SK-MEL-5 (cell line): ENCODE measurements at places on chromosomes 12 and 14.

- no peak for DNase-seq
Observed at GRCh38 chr12:5777451-5777850, 167.6 kb downstream of the ANO2 start.

DNA sequence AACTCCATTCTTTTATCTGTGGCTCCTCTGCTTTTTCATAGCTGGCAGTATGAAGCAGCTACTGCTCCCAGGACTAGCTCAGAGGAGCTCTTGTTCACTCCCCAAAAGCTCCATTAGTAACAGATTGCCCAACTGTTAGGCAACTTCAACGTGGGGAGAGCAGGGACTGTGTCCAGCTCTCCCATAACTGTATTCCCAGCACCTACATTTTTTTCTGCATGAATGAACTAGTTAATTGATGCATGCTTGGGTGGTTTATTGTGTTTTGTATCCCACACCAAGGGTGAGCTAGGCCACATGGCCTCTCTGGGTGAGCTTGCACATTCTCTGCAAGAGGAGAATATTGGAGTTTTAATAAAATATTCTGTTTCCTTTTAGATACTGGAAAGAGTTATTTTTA lies 15.2 kb downstream of the STON2 start:
- DNase-seq = peak; percentile 19

DNA sequence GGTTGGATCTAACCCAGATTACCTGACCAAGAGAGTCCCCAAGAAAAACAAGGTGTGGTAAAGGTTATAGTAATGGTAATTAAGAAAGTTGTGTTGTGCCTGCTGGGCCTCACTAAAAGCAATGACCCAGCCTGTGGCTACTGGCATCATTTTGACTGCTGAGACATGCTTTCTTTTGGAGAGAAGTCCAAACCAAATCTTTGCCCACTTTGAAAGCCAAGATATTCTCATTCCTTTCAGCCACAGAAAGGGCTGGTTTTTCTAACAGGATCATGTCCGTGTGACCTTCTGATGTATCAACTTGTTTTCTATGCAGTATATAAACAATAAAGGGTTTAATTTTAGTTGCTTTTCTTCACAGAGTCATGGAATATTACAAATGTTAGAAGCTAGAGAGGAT lies 388.6 kb downstream of the RAD51B start:
- no peak for DNase-seq

- no peak for DNase-seq
Observed at GRCh38 chr14:68741839-68742470, 50.9 kb downstream of the ZFP36L1 start.

DNA sequence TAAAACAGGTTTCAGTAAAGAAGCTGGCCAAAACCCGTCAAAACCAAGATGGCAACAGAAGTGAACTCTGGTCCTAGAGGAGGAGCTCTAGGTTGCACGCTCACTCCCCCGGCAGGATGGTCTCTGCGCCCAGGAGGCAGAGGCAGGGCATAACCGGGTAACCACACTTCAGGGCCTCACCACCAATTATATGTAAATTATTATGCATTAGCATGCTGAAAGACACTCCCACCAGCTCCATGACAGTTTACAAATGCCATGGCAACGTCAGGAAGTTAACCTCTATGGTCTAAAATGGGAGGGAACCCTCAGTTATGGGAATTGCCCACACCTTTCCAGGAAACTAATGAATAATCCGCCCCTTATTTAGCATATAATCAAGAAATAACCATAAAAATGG lies 20.1 kb upstream of the SLC6A12 start:
- no peak for DNase-seq

DNA sequence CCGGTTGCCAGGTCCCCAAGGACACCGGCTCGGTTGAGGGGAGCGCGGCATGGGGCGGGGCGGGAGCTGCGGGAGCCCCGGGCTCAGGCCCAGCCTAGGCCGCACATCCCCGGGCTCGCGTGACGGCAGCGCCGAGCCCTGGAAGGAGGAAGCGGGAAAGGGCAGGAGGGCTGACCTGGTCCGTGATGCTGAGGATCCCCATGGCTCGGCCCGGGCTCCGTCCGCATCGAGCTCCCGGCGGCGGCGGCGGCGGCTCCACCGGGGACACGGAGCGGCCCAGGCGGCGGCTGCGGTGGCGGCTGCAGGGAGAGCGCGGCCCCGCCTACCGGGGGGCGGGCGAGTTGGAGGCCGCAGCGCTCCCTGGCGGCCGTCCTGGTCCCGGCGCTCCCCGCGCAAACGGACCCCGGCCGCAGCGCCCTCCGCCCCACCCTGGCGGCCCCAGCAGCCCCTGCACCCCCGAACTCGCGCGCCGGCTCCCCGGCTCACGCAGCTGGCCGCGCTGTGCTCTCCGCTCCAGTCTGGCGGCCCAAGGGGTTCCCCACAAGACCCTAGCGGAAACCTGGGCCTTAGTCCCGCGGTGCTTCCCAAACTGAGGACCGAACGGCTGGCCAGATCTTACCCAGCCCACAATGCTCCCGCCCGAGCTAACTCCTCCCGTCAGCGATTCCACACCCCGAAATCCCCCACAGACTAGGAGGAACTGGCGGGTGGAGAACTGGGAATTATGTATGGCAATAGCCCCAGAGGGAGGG lies at the start of gene ANKRD52:
TSS of gene ANKRD52 (minus strand) at position 317 of the 752 bp plus-strand sequence. CDS start at position 202, 115 bp downstream.
- peak; percentile 66 for DNase-seq

DNA sequence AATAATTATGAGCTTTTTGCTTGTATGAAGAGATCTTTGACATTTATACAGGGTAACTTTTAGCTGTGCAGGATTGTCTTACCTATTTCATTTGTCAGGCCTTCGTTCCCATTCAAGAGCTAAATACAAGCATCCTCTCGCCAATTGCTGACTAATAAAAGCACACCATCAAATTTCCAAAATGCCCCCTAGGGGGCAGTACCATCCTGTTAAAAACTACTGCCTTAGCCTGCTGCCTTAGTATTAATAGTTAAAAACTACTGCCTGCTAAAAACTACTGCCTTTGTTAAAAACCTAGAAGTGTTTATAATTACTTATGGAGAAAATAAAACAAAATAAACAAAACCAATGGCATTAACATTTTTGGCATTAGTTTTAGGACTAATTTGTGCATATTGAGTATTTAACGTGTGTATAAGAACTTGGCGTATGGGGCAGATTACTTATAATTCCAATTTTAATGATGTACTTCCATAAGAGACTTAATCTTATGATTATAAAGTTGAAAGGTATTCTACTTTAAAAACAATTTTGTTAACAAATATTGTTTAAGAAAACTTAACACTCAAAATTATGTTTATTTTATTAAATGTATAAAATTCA lies 3.0 kb upstream of the IFI27L2 start:
- DNase-seq = peak; percentile 86

GRCh38 chr12:27133022-27133590 lies 50.7 kb upstream of the C12orf71 start:
- DNase-seq = no peak

DNA sequence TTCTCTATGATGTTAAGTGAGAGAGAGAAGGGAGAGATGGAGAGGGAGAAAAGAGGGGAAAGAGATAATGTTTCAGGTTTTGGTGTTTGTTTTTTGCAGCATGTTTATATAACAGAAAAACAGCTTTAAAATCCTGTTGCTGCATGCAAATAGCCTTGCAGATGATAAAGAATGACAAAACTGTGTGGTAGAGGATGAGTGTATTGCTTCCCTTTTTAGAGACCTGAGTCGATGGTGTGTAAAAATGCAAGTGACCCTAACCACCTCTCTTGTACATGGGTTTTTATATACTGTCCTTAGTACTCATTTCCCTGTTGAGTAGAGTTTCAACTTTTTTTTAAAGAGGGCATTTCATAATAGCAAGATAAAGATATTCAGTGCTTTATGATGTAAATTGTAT lies 249.1 kb downstream of the AKAP6 start:
- DNase-seq = no peak

- no peak for DNase-seq
Observed at GRCh38 chr14:34212172-34212929, 249.7 kb downstream of the SPTSSA start.

- DNase-seq = peak; percentile 89
Observed at GRCh38 chr12:26239122-26239851, 43.9 kb downstream of the SSPN start.

DNA sequence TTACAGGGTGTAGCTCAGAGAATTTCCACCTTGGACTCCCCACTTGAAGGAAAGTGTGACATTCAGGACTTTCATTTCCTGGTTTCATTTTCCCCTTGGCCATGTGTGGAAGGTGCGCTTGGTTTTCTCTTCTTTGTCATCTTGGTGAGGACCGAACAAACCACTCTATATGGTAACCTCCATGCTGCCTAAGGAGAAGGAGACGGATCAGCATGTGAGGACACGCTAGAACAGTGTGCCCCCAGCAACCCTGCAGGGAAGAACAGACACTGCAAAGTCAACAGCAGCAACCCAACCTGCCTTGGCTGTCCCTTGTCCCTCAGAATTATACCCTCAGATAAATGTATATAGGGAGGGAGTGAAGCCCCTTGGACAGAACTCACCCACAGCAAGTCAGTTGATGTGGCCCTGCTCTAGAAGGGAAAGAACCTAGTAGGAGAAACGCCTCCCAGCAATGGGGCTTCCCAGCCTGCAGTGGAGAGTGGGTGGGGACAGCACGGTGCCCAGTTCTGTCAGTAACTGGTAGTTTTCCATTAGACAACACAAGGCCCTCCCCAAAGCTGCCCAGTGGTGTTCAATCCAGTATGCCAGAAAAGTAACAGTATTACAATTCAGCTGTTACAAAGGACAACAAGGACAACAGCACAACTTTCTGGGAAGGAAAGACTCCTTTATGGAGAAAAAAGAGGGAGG lies 18.9 kb upstream of the COCH start:
- DNase-seq = no peak

DNA sequence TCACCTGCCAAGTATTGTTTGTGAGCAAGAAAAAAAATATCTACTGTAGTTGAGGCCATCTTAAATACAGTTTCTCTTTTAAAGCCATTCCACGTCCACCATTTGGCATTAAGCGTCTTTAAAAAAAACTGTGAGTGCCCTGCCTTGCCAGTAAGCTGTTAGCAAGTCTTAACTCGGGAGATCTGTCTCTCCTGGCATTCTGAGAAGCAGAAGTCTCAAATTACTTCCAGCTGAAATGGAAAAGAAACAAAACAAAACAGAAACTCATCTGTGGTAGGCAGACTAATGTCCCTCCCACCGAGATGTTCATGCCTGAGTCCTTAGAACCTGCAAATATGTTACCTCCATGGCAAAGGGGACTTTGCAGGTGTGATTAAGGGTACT lies 126.2 kb downstream of the CRADD start:
- DNase-seq = no peak

DNA sequence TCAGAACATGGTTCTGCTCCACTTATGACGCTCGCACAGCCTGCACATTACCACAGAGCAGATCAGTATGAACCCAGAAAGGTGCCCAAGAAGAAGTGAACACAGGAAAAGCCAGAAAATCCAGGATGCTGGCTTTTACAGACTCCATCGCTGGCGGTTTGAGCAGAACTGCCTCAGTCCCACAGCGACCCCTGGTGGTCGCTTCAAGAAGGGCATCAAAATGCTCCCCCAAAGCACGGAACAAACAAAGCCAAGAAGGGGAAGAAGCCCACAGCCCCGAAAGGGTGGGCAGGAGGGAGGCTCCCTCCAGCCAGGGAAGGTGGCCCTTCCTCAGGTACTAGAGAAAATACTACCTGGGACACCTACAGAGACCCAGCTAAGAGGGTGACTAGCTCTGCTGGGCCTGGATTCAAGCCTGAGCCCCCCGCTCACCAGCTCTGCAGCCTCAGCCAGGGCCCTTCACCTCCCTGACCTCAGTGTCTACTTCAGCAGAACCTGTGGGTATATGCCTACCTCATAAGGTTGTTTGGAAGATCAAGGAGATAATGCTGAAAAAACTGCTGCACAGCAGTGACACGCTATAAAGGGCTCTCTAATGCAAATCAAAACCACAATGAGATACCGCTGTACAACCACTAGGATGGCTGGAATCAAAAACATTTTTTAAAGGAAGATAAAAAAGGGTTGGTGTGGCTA lies 98.1 kb downstream of the NCOR2 start:
- peak; percentile 20 for DNase-seq

DNA sequence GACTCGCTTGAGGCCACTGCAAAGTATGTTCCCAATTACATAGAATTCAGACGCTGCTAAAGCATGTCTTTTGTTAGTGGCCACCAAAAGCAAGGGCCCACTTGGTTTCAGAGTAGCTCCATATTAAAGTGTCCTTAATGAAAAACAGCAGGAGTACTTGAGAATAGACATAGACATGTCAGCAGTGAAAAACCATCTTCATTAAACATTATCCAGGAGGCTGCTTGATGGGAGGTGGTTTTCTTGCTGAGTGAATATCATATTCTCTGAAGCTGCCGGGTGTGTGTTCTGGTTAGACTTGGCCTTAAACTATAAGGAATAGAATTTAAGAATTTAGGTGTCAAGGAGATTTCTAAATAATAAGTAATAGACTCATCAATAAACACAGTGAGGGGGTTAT lies 79.5 kb upstream of the CCDC198 start:
- DNase-seq = no peak

- DNase-seq = no peak
Observed at GRCh38 chr12:53805067-53805466, 53.3 kb upstream of the CISTR start.

DNA sequence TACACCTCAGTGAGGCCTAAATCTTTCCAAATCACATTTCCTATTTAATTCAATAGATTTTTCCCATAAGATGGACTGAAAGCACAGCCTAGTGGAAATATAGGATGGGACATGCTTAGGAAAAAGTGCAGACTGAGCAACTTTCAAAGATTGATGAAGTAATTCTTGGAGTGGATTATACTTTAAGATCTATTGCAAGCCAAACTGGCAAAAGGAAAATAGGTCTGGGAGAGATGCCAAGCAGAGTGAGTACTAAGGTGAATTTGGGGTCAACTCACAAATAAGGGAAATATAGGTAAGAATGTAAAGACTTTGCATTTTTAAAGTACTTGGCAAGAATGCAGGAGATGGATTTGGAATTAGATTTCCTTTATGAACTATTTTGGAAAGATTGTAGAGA lies 170.2 kb upstream of the FOXG1 start:
- peak; percentile 19 for DNase-seq

DNA sequence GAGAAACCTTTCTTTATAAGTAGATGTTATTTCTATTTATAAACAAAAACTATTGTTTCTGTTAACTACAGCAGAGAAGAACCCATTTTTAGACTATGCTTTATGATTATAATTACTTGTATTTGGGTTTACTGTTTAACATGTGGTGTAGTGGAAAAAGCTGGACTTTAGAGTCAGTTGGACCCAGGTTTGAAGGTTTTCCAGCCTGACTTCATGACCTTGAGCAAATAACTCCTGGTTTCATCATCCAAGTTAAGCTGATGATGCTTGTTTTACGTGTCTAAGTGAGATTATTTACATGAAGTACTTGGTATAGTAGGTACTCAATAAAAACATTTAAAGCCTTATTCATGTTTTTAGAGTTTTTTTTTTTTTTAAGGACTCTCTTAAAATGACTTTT lies 221.8 kb upstream of the ARHGAP5 start:
- DNase-seq = no peak
